ENCODE measurements at places on chromosomes 3 and 15.

DNA sequence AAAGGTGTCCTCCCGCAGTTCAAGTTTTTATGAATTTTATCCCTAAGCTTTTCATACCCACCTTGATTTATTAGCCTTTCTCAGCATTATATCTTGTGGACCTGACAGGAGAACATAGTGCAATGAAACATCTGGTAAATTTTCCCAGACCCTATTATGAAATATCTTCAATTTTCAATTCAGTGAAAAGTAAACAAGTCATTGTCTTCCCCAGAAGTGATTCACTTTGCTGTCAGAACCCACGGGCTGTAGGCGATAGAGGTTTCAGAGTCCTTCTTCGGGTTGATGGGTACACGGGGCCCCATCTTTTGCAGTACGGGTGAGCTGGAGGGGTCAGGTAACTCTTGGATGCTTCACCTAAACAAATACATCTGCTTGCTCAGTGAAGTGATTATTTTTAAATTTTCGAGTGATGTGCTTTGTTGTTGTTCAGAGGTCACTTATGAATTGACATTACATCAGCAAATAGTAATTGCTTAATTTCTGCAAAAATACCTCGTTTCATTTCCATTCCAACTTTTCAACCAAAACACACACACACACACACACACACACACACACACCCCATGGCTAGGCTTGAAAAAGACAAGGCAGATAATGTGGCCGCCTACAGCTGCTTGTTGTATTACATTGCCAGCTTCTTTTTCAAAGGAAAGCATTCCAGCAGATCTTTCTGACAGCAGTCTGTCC lies 102.9 kb downstream of the SEMA6D start:
- DNase-seq: no peak

DNA sequence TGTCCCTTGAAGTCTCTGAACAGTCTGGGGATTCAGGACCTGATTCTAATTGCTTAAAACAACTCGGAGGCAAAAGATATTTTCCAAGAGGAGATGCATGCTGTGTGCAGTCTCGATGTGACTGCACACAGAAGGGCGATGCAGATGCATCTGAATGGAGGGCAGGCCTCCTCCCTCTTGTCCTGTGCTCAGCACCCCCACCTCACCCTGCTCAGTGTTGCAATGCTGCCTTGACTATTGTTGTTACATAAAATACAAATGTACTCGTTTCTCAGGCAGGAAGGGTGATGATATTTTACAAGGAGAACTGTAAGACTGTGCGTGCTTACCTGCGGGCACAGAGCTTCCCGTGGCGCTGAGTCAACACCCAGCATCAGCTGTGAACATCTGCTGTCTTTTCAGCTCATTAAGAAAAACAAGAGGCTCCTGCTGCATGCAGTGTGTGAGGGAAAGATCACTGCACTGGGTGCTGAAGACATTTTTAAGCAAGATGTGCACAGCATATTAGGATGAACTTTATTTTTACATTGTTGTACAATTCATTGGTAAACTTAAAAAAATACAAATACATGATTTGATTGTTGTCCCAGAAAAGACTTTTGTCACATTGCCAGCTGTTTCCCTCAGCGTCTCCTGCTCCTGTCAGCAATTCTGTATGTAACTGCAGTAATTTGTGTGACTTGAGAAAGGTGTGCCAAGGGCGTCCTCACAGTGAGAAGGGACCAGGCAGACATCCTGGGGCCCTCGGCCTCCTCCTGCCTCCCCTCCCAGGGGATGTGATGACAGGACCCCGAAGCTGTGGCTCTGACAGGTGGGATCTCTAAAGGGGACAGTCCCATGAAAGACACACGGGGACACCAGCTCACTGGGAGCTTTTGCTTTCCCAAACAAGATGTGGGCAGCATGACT lies 56.3 kb upstream of the RPL32 start:
- DNase-seq: no peak

- DNase-seq: no peak
Measured at GRCh38 chr15:73934281-73934680, 8.0 kb downstream of the LOXL1 start.

GRCh38 chr15:77032052-77032646 lies 37.2 kb downstream of the PSTPIP1 start:
- DNase-seq: no peak

DNA sequence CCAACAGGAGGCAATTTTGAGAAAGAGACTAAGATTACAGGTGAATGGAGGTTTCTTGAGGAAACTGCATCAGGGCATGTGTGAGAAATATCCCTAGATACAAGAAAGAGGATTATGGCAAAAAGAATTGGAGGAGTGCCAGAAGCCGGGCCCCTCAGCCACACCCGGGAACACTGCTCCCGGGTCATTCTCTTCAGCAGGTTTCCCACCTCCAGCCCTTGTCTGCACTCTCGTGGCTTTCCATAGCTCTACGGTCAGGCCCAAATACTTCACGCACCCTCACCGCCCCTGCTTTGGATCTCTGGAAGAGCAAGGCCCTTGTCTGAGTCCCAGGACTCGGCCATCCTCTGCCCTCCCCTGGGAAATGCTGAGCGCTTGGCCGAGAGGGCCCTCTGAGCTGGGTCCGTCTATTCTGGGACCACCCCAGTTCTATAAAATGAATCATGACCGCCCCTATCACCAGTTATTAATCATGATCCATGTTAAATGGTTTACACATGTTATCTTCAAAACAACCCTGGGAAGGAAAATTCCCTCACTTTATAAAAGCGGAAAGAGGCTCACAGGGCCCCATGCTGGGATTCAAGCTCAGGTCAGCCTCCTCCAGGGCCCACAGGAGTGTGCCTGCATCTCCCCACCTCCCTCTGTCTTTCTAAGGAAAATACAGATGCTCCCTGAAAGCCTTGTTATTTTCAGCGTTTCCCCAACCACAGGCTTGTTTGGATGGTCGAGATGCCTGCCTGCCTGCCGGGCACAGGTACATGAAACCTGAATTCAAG lies 38.8 kb upstream of the SPTBN5 start:
- DNase-seq: no peak
